Stimulated activated CD4-positive, alpha-beta T cell treated with anti-CD3 and anti-CD28 coated beads, TNF-alpha, amount 100 ng/mL, for 4 hours (primary cell): ENCODE measurements at places on chromosomes 13 and 19.

GRCh38 chr19:38706792-38707511 is 37.3 kb downstream of the CAPN12 start:
- DNase-seq: no peak

- no peak for DNase-seq
Observed at GRCh38 chr13:73849292-73849691, 284.9 kb downstream of the KLF12 start.

DNA sequence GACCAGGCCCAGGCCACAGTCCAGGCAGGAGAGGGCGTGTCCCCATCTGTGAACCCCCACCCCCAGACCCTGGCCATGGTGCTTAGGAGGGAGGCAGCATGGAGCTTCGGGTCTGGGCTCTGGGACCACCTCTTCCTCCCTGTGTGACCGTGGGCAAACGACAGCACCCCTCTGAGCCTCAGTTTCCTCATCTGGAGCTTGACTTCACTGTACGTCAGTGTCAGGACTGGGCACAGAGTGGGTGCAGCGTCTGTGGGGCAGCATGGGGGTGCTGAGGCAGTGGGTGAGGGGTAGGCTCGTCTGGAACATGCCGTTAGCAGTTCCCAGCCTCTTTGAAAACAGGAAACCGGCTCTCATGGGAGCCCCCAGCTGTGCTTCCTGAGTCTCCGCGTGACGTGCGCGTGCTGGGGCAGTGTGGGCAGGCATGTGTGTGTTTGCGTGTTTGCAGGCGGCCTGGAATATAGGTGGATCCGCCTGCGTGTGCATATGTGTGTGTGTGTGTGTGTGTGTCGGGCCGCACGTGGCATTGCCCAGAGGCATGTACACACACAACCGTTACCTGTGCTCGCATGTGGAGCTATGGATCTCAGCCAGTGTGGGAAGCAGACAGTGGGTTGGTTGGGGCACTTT is 15.8 kb downstream of the ARRDC2 start:
- no peak for DNase-seq

DNA sequence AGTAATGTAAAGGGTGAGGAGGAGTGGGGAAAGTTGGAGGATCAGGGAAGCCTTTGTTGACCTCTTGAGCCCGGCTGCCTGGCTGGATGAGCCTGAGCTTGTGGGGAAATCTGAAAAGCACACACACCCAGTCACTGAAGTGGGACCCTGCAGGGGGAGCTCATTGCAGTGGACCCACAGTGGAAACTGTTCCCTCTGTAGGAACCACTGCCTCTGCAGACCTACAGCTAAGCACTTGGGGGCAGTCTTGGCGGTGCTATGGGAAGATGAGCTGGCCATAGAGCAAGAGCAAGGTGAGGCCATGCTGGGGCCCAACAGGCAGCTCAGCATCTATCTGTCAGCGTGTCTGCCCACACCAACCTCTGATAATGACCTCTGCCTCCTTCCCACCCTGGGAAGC is 294.8 kb downstream of the TSHZ3 start:
- peak; percentile 13 for DNase-seq

GRCh38 chr19:41437944-41438574 is 1.7 kb downstream of the DMAC2 start:
- no peak for DNase-seq
